Frontal cortex (tissue), 4 donors: ENCODE measurements at places on chromosomes 16 and 17. TPM values are rescaled to one million over a fixed set of nuclear protein-coding genes. Genes with fewer than 3 reads are reported as not detected.

KIFC3 gene
- 46.1 TPM for total RNA-seq

SLC9A5 gene
- 0.41 TPM for total RNA-seq

PABPN1L gene
- total RNA-seq = not detected

NSF gene
- total RNA-seq = 89.3 TPM

SPATA32 gene
- total RNA-seq = not detected
